ENCODE measurements at places on chromosomes 5 and 9. TPM values are rescaled to one million over a fixed set of nuclear protein-coding genes. Genes with fewer than 3 reads are reported as not detected.

DNA sequence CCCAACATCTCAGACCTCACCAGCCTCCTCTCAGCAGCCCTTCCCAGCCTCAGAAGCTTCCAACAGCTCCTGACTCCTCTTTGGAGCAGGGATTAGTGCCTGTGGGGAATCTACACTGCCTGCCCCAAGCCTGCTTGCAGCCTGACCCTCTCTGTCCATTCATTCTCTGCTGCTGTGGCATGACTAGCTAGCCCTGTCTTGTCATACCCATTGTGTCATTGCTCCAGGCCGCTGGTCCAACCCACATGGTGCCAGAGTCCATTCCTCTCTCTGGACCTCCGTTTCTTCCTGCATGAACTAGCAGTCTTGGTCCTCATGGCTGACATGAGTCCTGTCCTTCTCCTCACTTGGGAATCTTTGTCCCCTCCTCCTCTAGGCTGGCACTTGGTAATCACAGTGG lies 12.8 kb upstream of the RXRA start:
- DNase-seq: no peak

DNA sequence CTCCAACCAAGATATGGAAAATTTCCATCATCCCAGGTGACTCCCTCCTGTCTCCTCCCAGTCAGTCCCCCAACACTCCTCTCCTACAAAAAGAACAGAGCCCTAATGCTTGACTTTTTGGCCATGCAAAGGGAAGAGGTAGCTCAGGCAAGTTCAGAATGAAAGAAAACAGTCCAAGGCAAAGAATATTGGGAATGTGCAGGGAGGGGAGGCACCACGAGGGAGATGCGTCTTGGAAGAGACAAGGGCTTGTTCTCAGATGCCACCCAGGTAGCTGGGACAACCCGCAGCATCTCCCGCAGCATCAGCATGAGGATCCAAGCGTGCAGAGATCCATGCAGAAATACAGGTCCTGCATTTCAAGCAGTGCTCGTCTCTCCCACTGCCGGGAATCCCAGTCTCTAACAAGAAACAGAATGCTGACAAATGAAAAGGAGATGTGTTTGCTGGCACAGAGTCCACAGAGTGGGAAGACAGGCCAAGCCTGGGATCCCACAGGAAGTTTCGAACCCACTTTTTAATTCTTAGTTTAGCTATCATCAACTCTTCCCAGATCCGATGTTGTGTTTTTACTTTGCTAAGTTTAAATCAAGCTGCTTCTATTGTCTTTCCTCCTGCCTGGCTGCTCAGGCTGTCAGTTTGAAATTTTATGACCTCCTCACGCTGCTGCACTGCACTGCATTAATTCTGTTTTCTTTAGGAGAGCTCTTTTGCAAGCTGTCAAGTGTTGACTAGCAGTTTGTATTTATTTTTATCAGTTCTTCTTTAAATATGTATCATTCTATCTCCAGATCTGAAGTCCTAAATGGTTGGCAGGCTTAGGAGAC lies 86.8 kb upstream of the OSMR start:
- no peak for DNase-seq

HTR4 gene
- total RNA-seq: not detected

- no peak for DNase-seq
Observed at GRCh38 chr9:36939214-36939613, 94.9 kb downstream of the PAX5 start.

GRCh38 chr9:68538200-68538599 lies 2.5 kb downstream of the TMEM252 start:
- DNase-seq: no peak

DNA sequence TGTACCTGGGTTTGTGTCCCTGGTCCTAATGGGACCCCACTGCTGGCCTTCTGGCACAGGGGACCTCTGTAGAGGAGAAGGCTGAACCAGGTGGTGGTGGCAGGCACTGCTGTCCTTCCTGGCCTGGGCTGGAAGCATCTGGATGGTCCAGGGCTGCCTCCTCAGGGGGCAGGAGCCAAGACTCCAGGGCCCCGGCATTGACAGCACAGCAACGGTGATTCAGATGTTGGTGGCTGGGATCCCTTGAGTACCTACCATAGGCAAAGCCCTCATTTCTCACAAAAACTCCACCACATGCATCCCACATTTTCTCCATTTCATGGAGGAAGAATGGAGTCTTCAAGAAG lies 15.0 kb downstream of the FGD3 start:
- no peak for DNase-seq

DNA sequence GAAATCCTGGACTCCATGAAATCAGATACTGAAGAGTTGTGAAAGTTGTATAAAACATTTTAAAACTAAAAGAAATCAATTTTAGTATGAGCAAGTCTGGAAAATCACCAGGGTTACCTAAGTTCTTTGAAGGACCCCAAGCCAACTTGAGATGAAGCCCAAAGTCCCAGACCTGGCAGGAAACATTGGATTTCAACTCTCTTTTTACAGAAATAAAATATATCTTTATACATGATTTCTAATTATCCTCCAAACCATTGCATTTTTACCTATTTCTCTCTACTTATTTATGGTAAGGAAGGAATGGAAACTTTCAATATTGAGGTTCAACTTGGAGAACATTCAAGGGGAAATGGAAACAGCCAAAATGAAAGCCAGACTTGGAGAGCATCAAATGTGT lies 390.6 kb upstream of the C9orf72 start:
- DNase-seq: no peak

BTNL9 gene
- total RNA-seq: not detected

GRCh38 chr9:121818016-121818661 lies 166.7 kb downstream of the DAB2IP start:
- no peak for DNase-seq

DNA sequence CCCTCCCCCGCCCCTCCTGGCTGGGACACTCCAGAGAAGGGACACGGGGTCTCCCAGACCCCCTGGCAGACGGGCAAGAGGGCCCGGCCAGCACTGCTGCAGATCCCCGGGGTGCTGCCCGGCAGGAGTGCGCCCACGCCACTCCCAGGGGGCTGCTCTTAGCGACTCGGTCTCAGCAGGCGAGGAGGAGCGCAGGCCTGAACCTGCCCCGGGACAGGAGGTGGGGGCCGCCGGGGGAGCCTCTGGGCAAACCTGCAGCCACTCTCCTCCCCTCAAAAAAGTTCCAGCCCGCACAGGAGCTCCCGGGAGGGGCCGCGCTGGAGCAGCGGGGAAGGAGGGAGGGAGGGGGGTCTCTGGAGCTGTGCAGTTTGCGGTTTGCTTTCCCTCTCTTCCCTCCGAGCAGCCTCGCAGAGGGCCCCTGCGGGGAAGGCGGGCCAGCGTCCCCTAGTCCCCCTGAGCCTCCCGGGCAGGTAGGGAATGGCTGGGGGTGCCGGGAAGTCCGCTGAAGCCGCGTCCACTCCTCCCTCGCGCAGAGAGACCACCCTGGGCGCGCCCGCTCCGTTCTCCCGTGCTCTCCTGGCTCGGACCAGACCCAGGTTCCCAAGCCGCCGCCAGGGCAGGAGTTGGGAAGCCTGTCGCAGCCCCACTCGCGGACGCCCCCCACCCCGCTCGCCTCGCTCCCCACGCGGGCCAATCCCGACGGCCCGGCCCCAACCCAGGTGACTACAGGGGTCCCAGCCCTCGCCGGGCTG lies 44.2 kb downstream of the NACC2 start:
- no peak for DNase-seq

GRCh38 chr9:13717322-13718054 lies 438.0 kb upstream of the MPDZ start:
- DNase-seq: no peak

MLLT3 gene
- total RNA-seq: 44.9 TPM
